ENCODE measurements at places on chromosomes 6 and 20.

DNA sequence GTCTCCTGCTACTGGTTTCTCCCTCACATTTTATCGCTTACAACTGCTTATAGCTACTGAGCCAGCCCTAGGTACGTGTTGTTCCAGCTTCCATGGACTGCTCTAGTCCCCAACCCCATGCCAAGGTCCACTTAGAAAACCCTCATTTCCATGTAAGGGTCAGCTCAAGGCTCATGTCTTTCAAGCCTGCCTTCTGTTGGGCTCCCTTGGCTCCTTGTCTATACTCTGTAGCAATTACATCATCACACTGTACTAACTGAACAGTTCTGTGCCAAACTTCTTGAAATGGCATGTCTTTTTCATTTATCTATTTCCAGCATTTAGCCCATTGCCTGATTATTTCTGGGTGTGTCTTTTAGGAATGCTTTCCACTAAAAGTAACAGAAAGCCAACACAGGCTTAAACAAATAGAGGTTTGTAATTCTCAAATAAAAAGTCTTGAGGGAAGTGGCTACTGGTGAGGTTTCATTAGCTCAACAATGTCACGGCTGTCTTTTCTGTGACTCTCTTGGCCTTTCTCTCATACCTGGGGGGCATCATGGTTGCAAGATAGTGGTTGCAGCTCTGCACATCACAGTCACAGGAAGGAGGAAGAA, 317.6 kb downstream of the TPBG start:
- no peak for DNase-seq

- DNase-seq: no peak
Observed at GRCh38 chr6:151325075-151326050, 66.0 kb downstream of the ZBTB2 start.

- DNase-seq: no peak
Observed at GRCh38 chr6:25548451-25548850, 103.6 kb upstream of the SCGN start.

- no peak for DNase-seq
Observed at GRCh38 chr6:101454106-101454676, 60.7 kb downstream of the GRIK2 start.

DNA sequence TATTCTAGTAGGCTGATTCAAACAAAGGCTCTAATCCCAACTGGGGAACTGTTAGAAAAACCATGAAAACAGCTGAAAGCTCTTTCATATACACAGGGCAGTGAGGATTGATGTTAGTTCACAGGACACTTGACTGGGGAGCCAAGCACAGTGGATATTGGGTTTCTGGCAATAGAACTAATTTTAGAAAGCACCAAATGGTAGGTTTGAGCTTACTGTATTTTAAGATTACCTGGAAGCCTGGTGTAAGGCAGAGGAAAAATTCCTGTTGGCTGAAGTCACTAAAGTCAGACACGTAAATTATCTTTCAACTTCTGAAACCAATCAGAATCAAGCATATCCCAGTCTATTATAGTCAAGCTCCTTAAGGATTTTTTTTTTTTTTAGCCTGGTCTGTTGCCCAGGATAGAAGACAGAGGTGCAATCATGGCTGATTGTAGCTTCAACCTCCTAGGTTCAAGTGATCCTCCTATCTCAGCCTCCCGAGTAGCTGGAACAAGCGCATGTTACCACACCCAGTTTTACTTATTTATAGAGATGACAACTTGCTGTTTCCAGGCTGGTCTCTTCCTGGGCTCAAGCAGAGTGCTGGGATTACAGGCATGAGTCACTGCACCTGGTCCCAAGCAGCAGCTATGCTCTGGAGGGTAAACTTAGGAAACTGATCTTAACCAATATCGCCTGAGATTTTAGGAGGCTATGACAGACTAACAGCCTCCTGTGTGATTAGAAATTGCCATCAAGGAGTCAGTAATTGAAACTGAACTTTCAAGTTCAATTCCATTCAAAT, 32.5 kb upstream of the SYNCRIP start:
- DNase-seq: no peak

DNA sequence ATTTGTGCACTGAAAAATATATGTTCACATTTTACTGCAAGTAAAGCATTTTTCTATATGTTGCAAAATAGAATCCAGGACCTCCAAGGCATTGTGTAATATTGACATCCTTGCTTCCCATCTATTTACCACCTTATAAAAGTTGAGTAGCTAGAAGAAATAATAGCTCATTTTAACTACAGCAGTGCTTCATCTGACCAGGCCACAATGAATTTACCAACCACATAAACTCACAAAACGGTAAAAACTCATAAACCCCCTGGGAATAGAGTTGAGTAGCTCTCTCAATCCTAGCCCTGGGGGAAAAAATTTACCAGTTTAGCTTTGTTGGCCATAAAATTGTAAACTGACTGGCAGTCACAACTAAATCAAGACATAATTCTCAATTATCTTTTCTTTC, 3.9 kb downstream of the ATXN1 start:
- DNase-seq: no peak

DNA sequence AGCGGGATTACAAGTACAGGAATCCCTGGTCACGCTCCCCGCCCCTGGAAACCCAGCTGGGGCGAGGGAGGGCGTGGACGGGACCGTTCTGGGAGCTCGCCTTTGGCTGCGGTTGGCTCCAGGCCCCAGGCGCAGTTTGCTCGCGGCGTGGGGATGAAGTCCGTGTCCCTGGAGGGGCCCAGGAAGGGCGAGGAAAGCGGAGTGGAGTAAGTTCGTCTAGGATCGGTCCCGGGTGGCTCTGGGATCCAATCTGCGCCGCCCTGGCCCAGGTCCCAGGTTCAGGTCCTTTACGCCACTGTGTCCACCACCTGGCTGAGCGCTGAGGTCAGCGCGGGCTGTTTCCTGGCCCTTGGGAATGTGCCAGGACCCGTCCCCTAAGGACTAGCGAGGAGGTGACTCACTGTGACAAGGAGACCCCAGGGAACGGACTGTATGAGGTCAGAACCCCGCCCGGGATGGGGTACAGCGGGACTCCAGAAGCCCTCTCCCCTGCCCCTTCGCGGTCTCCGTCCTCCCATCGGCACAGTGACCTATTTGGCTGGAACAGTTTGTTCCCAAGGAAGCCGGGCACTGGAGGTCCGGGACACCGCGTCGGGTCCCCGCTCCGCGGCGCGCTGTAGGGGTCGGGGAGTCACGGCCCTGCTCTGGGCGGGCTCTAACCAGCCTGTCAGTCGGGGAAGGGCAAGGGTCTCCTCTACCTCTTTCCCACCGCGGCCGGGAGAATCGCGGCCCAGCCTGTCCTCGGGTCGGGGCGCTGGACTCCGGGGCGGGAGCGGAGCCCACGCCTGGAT, 724 bp downstream of the CDKN1A start:
- no peak for DNase-seq

Data from activated CD4-positive, alpha-beta T cell treated with anti-CD3 and anti-CD28 coated beads for 24 hours (primary cell).